K562 (cell line): ENCODE measurements at places on chromosomes 6 and 20. TPM values are rescaled to one million over a fixed set of nuclear protein-coding genes. Genes with fewer than 3 reads are reported as not detected.

- H3K27ac ChIP-seq: no peak overlapping the region
- H3K4me3 ChIP-seq: no peak overlapping the region
Observed at GRCh38 chr20:41314386-41314785, 3.1 kb downstream of the ZHX3 start.

DNA sequence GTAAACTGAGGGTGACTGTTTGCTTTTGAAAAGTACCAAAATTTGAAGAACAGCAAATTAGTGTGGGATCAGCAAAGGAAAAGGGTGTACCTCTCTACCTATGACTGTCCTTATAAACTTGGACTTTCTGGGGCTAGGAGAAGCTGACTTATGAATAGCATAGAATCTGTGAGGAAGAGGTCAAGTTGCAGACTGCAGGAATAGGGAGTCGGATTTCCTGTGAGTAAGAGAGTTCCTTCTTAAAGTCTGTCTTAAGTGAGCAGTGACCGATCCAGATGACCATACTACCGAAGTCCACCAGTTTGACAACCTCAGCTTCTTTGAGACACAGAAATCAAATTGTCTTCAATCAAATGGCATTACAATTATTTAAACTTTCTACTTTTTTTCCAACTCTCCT is 708.7 kb downstream of the UTRN start:
- no peak overlapping the region for H3K27ac ChIP-seq
- H3K4me3 ChIP-seq: no peak overlapping the region
- H3K4me1 ChIP-seq: no peaks in the 10 kb centered on the region
- DNase-seq: no peak
- no peaks in the 10 kb centered on the region for H3K36me3 ChIP-seq

- DNase-seq: no peak
- H3K4me3 ChIP-seq: no peak overlapping the region
- H3K27me3 ChIP-seq: no peaks in the 10 kb centered on the region
- no peaks in the 10 kb centered on the region for H3K4me1 ChIP-seq
- no peak overlapping the region for H3K27ac ChIP-seq
Observed at GRCh38 chr6:21187485-21187884, 406.1 kb upstream of the SOX4 start.

DNA sequence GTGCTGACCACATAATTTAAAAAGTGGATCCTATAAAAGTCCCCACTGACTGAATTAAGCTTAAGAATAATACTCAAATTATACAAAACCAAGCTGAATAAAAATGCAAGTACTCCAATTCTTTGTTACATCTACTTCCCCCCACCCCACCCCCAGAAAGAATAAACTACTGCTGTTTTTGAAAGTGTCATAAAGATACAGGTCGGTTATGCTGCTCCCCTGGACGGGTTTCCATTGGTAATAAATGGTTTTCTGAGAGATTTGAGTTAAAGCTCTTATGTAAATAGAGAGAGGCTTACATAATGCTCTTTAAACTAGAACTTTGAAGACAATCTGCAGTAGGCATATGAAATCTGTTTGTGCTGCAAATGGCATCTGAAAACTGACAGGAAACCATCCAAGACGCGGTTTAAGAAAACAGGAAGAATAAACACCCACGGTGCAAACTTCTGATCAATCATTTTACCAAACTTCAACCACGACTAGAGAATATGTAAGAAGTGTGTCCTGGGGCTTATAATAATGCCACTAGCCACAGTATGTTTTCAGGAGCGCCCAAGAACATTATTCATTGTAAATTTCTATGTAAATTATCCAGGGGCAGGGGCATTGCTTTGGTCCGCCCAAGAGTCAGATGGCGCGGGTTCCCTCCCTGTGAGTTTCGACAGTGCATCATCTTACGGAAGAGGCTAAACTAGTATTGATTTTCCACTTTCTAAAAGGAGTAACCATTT is 10.8 kb upstream of the POU3F2 start:
- H3K27ac ChIP-seq: no peak overlapping the region
- no peak for DNase-seq

DNA sequence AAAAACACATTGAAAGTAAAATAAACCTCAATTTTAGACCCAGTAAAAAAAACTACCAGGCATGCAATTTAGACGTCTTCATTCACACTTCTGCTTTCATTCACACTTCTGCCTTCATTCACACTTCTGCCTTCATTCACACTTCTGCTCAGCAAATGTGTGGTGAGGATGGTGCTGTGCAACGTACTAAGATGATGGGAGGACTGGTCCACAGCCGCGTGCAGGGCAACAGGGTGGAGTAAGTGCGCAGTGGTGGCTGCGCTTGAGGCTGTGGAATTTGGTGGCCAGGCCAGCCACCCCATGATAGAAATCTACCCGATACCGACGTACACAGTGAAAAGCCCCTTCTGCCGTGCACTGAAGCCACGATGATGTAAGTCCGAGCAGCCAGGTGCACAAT is 114.3 kb upstream of the CD93 start:
- no peaks in the 10 kb centered on the region for H3K36me3 ChIP-seq
- H3K4me3 ChIP-seq: no peak overlapping the region
- H3K27me3 ChIP-seq: no peaks in the 10 kb centered on the region
- no peak for DNase-seq
- H3K4me1 ChIP-seq: peaks cover 9% of the 10 kb centered on the region
- no peak overlapping the region for H3K27ac ChIP-seq

DNA sequence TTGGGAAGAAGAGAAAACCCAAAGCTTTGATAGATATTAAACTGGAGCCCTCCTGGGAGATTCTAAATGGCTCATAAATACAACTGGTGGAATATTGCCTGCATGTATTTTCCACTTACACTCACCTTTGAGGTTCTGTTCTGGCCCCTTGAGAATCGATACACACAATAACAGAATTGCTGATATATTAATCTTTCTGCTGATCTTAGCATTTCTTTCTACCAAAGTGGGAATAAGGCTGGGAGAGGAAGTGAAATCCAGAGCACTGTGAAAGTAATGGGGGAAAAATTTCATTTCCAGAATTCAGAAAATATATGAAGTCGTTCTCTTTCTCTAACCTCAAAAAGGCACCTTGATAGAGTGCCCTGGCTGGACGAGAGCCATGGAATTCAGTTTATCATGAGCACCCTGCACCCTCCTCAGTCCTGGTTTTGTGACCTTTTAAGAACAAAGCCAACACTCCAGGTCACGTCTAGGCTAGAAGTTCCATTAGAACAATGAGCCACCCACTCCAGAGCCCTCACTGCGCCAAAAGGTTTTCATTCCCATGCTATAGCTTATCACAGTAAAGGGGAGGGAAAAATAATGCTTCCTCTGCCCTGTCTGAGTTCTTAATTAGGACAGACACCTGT is 244.5 kb downstream of the CD83 start:
- H3K27me3 ChIP-seq: peaks cover 20% of the 10 kb centered on the region; the same call in 2 of the 3 replicates
- H3K27ac ChIP-seq: no peak overlapping the region
- H3K36me3 ChIP-seq: no peaks in the 10 kb centered on the region
- H3K4me1 ChIP-seq: no peaks in the 10 kb centered on the region

- no peaks in the 10 kb centered on the region for H3K27me3 ChIP-seq
- H3K4me3 ChIP-seq: no peak overlapping the region
- H3K4me1 ChIP-seq: peaks cover 4% of the 10 kb centered on the region
- DNase-seq: no peak
Observed at GRCh38 chr20:4774207-4774606, 52.5 kb downstream of the PRND start.

- DNase-seq: peak; percentile 93
- H3K4me3 ChIP-seq: peak within 1 kb of the TSS; percentile 90
- peaks cover 25% of the 10 kb centered on the region; the same call in 2 of the 3 replicates for H3K36me3 ChIP-seq
Observed at GRCh38 chr20:297098-297924, at the start of gene ZCCHC3. Gene ZCCHC3 (plus strand): TSS chr20:297570. CDS start chr20:297587, 17 bp downstream.

DNA sequence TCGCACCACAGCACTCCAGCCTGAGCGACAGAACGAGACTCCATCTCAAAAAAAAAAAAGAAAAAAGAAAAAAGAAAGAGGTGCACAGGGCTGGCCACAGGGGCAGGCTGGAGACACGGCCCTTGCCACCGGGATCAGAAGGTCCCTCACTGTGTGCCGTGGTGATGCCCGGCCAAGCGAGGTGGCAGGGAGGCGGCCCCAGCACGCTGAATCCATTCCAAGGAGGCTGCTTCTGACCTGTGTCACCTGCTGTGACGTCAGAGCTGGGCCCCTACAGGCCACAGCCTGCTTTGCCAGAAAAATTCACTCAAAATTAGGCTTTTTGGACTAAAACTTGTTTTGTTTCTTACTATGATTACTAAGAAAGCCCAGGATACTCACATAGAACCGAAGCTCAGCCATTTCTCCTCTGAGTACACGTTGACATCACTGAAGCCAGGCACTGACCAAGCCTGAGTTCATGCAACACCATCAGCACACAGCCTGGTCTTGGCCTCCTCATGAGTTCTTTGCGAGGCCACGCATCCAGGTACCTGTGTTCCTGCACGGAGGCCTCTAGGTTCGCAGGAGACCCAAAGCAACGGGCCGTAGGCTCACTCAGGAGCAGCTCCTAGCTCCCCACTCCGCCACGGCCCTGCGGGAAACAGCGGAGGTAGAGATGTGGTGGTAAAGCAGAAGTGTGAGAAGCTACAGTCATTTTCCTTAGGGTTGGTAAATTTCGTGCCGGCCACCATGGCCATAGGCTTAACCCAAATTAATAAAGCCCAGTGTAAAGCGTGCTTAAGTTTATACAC is 67.8 kb downstream of the THBS2 start:
- H3K36me3 ChIP-seq: no peaks in the 10 kb centered on the region
- no peak overlapping the region for H3K27ac ChIP-seq
- no peak for DNase-seq
- H3K27me3 ChIP-seq: peaks cover 39% of the 10 kb centered on the region
- no peak overlapping the region for H3K4me3 ChIP-seq

- H3K4me1 ChIP-seq: no peaks in the 10 kb centered on the region
- no peak for DNase-seq
- H3K4me3 ChIP-seq: no peak overlapping the region
Observed at GRCh38 chr6:67591910-67592309, 1043.2 kb upstream of the ADGRB3 start.

The CFAP206 gene
- polyA plus RNA-seq: 0.09 and 0.33 TPM in 2 replicates

The TGM3 gene
- polyA plus RNA-seq: not detected in 2 replicates

The ACTL10 gene
- polyA plus RNA-seq: 0.07 and 0.13 TPM in 2 replicates

The HDAC2 gene
- polyA plus RNA-seq: 191 and 209 TPM in 2 replicates

The PDCD2 gene
- 392 and 430 TPM in 2 replicates for polyA plus RNA-seq

The DPPA5 gene
- polyA plus RNA-seq: not detected in 2 replicates

The MED20 gene
- 30.4 and 32.1 TPM in 2 replicates for polyA plus RNA-seq

The GPR63 gene
- polyA plus RNA-seq: 3.7 and 4.3 TPM in 2 replicates

The GSTA3 gene
- not detected in 2 replicates for polyA plus RNA-seq

The FOXQ1 gene
- not detected in 2 replicates for polyA plus RNA-seq

The COL21A1 gene
- 0.25 and 0.27 TPM in 2 replicates for polyA plus RNA-seq
